ENCODE measurements at places on chromosomes 3 and 15. TPM values are rescaled to one million over a fixed set of nuclear protein-coding genes. Genes with fewer than 3 reads are reported as not detected.

Gene GCSAM
- not detected for total RNA-seq

Gene ATOSA
- 0.23 TPM for total RNA-seq

Gene C15orf62
- total RNA-seq, result 0.64 TPM

Gene SLC22A13
- total RNA-seq, result not detected

Gene RTP3
- total RNA-seq, result not detected

- no peak for DNase-seq
These were observed 75.7 kb upstream of the FBN1 start for GRCh38 chr15:48721061-48721810.

DNA sequence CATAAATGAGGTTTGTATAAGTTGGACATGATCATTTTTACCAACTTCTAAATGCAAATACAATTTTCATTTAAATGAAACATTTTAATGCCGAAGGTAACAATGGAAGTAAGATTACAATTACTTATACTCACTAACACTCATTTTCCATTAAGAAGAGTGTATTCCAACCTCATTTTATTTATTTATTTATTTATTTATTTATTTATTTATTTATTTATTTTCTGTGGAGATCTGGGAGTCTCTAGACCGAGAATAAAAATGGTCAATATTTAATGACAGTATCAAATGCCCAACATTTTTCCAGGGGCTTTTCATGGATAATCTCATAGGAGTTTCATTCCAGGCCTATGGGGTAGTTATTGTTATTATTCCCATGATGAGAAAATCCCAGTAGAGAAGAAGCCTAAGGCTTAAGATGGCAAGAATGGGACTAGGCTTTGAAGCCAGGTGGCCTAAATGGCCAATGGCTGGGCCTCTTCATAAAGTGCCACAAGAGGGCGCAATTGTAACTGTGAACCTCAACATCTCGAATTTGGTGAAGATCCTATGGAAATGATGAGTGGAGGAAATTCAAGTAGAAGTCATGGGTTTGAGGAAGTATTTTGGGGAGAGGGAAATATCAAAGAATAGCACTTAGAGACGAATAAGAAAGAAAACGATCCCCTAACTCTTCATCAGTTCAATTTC lies 21.3 kb downstream of the VGLL3 start:
- no peak for DNase-seq

- DNase-seq, result no peak
These were observed 26.5 kb upstream of the AADACL2 start for GRCh38 chr3:151707216-151707615.

- DNase-seq, result no peak
These were observed 126.8 kb upstream of the ABI3BP start for GRCh38 chr3:101120039-101120438.

- DNase-seq, result no peak
These were observed 25.8 kb downstream of the USP3 start for GRCh38 chr15:63530235-63530634.

GRCh38 chr3:28406241-28406640 lies 57.6 kb upstream of the AZI2 start:
- no peak for DNase-seq

Measured in Caki2 (cell line).